ENCODE measurements at places on chromosomes 5 and 9.
A peak's percentile ranks its signal among the peaks of the same experiment; 100 is the strongest.

DNA sequence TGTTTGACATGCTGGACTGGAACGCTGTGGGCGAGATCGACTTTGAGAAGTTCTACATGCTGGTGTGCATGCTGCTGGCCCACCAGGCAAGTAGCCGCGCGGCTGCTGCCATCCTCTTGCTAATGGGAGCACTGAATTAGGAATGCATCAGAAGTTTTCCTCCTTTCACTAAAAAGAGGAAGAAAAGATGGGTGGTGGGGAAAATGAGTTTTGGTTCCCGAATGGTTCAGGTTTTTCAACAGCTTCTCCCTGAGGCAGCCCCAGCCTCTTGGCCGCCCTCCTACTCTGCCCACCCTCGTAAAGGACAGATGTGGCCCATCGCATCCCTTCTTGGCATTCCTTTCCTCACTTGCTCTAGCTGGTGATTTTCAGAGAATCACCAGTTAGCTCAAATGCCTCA lies 5.5 kb downstream of the EFCAB9 start:
- no peak for DNase-seq

DNA sequence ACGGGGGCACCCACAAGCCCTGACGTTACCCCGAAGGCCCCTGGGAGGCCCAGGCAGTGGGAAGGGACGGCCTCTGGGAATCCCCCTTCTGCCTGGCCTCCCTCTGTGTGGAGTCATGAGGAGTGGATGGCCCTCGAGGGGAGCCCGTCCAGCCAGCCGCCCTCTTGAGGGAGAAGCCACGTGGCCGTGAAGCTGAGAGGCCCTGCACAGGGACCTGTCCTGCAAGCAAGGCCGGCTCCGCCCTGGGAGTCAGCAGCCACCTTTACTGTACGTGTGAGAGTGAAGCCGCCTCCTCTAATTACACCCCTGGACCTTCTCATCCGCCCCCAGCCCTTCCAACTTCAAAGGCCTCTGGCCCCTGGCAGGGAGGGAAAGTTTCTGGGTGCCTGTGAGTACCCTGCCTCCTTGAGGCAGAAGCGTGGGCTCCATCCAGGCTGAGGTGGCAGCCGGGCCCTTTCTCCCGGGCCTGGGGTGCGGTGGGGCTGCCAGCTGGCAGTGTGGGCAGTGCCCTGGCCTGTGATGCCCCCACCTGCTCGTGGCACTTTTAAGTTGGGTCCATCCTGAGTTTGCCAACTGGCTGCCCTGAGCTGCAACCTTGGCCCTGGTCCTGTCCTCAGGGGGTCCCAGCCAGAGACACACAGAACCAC lies 55.9 kb upstream of the EGFL7 start:
- DNase-seq: no peak

- peak; percentile 94 for DNase-seq
These were observed 831.5 kb downstream of the MAT2B start for GRCh38 chr5:164336906-164337305.

- peak; percentile 30 for DNase-seq
These were observed 2.8 kb downstream of the CDH10 start for GRCh38 chr5:24642022-24642421.

DNA sequence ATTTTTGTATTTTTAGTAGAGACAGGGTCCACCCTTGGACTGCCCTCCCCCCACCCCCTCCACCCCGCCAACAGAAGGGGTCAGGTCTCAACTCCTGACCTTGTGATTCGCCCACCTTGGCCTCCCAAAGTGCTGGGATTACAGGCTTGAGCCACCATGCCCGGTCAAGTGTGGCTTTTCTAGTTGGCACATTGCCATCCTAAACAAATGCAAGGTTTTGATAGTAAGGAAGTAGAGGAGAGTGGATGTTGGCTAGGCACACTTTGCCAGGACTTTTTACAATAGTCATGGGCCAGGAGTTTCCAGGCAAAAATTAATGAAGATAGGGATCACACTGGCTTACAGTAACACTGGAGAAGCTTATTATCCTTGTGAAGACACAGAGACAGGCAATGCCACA lies 62.4 kb downstream of the GALNT12 start:
- no peak for DNase-seq
